Hematopoietic multipotent progenitor cell treated with erythropoietin and hydrocortisone succinate and interleukin-3 and kit ligand, for 6 days (in vitro differentiated cells): ENCODE measurements at places on chromosomes 11 and 22.
A peak's percentile ranks its signal among the peaks of the same experiment; 100 is the strongest.

- DNase-seq, result no peak
These were observed 3.3 kb upstream of the IRF7 start for GRCh38 chr11:618856-619627.

DNA sequence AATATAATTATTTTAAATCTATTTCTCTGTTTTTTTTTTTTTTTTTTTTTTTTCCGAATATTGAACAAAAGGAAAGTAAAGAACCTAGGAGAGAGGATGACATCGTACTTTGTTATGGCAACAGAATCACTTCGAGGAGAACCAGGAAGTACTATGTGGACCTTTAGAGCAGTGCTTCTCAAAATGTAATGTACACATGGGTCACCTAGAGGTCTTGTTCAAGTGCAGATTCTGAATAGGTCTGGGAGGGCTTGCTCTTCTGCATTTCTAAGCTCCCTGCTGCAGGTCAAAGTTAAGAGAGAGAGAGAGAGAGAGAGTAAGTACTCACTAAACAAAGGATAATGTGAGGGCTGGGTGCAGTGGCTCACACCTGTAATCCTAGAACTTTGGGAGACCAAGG, 419.5 kb upstream of the TENM4 start:
- DNase-seq, result no peak

DNA sequence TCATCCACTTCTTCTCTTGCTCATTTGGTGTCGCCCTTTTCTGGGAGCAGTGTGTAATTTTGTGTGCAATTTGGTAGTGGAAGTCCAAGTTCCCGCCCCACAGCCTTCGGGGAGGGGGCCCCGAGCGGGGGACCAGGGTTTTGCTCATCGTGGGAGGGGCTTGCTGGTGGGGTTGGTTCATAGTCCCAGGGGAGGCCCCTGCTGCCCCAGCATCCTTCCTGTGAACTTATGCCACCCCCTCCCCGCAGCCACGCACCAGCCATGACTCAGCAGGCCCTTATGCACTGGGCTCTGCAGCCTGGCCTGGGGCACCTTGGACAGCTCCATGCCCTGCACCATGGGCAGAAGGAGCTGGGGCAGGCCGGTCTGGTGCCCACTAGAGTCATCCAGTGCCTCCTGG, 1183.6 kb downstream of the BRD1 start:
- DNase-seq, result peak; percentile 28

- DNase-seq, result no peak
These were observed 299.3 kb downstream of the BRD1 start for GRCh38 chr22:49528420-49528720.

- DNase-seq, result no peak
These were observed 93.5 kb upstream of the ANO1 start for GRCh38 chr11:69984457-69985261.

GRCh38 chr11:20310596-20311394, 52.7 kb upstream of the HTATIP2 start:
- no peak for DNase-seq

GRCh38 chr11:27456140-27456794, 16.3 kb downstream of the LGR4 start:
- no peak for DNase-seq

DNA sequence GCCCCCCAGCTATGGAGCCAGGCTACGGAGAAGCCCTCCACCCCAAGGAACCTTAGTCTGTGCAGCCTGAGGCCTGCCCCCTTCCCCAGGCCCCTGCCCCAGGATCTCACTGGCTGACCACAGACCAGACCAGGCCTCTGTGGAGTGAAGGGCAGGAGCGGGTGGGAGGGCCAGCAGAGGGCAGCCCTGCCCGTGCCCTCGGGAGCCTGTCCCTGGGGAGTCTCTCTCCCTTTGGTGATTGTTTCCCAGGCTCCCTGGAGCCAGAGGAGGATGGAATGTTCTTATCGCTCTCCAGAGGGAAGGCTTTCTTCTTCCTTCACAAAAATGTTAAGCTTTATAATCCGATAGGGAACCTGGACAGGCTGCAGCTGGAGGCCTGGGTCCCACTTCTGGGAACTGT, 455.3 kb downstream of the SOX6 start:
- DNase-seq, result no peak

DNA sequence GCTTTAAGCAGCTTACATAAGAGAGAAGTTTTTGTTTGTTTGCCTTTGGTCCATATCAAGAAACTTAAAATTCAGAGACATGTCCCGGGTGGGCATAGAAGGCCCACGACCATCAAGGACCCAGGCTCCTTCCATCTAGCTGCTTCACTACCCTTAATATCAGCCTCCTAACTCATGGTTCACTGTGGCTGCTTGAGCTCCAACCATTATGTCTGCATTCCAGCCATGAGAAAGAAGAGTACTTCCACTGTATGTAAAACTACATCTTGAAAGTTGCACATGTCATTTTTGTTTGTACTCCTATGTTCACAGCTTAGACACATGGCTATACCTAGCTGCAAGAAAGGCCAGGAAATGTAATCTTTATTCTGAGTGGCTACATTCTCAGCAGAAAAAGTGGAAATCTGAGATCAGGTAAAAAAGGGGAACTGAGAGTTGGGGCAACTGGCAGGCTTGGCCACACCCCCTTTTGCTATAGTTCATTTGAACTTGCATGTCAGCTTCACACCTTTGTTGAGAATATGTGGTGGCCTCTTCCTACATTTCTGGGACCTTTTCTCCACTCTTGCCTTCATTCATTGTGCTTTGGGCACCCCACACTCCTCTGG, 81.3 kb upstream of the TP53I11 start:
- DNase-seq, result peak; percentile 27

- no peak for DNase-seq
These were observed 747.0 kb downstream of the BRD1 start for GRCh38 chr22:49080631-49081030.

DNA sequence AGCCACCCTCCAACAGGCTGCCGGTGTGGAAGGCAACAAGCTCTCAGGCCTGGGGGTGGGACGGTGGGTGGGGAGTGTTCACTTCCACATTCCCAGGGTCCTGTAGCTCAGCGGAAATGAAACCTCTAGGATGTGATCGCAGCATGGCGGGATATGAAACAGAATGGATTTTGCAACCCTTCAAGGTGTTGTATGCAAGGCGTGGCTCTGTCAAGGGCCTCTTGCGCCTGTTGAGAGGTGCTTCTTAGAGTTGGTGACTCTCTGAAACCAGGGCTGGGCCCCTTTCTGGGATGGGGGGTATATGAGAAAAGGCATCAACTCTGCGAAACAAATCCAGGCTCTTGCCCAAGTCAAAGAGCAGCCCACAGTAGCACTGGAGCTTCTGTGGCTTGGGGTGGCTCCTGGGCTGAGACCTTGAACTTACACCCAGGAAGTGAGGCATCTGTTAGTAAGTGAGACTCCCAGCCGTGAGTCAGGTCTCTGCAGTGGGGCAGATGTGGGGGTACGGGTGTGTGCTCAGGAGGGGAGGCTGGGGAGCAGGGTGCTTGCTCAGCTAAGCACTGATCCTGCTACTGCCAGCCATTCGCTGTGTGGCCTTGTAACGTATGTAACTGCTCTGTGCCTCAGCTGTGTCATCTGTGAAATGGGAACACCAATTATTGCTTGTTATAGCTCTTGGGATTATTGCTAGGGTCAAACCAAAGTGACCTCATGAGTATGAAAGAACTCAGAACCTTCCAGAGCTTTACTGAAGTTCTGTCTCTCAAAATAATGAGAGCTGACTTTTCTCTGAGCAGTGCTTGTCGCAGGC, 28.3 kb downstream of the NECTIN1 start:
- no peak for DNase-seq

DNA sequence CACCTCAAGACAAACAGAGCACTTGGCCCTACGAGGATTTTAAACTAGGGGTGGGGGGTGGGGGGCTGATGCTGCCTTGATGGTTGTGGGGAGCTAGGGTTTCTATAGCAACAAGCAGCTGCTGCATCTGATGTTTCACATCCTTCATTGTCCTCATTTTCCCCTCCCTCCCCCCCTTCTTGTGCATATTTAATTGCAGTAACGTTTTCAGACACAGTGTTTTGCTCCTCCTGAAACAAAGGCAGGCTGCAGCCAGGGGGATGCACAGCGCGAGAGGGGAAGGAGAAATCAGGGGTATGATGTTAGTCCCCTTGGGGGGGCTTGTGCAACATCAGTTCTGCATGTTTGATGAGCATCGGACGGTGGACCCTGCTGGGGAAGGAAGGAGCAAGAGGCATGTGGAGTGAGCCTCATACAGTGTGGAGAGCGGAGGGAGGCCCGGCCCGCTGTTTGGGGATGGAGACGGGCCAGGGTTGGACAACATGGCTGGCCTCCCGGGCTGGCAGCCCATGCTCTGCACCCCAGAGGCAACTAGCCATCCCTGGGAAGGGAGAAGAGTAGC, 208.3 kb downstream of the CEP164 start:
- DNase-seq, result no peak

DNA sequence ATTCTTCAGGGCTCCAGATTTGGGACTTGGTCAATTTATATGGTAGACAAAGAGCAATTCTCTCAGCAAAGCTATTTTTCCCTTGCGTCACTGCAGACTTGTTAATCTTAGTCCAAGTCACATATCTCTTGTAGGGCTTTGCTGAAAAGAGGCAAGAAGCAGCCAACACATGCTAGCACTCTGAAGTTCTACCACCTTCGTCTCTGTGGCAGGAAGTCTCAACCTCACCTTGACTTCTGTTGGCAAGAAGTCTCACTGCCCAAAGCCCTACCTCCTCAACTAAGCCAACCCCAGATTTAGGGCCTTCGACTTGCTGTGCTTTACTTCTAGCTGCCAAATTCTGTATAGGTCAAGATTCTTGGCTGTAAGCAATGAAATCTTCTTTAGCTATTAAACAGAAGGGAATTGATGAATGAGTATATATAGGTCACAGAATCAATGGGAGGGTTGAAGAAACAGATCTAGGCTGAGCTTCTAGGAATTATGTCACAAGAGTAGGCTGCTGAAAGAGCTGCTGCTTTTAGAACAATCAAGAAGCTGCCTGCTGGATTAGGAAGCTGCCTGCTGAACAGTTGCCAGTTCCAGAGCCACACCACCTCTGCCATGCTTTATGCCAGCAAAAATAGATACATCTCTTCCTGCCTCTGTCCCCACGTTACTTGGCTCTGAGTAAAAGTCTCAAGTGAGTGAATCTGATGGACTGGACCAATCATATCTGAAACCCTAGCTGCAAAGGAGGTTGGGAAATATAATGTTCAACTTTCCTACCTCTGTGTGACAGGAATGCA, 17.6 kb upstream of the NCR3LG1 start:
- no peak for DNase-seq

DNA sequence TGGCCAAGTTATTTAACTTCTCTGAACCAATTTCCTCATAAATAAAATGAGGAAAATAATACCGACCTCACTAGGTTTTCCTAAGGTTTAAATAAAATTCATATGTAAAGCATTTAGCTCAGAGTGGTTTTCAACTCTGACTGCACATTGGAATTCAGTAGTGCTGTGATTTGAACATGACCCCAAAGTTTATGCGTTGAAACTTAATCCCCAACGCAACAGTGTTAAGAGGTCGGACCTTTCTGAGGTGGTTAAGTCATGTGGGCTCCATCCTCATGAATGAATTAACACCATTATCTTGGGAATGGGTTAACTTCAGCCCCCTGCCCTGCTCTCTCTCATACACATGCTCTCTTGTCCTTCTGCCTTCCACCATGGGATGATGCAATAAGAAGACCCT, 322.2 kb downstream of the AASDHPPT start:
- no peak for DNase-seq

DNA sequence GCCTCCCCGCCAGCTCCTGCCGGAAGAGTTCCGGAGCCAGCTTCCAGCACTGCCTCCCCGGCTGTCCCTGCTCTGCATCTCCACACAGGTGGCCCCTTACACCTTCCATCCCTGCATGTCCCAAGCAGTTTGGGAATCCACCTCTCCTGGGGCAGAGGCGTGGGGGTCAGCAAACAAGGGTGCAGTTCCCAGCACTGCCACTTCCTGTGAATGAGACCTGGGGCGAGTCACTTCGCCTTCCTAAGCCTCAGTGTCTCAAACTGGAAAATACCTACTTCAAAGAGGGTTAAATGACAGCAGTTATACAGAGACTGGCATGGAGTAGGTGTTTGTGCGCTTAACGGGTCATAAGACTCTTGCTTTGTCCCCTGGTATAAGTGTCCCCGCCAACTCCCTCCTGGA, 5.2 kb downstream of the CYTH4 start:
- DNase-seq, result no peak

- DNase-seq, result no peak
These were observed 3.9 kb upstream of the RAB38 start for GRCh38 chr11:88179141-88179540.

DNA sequence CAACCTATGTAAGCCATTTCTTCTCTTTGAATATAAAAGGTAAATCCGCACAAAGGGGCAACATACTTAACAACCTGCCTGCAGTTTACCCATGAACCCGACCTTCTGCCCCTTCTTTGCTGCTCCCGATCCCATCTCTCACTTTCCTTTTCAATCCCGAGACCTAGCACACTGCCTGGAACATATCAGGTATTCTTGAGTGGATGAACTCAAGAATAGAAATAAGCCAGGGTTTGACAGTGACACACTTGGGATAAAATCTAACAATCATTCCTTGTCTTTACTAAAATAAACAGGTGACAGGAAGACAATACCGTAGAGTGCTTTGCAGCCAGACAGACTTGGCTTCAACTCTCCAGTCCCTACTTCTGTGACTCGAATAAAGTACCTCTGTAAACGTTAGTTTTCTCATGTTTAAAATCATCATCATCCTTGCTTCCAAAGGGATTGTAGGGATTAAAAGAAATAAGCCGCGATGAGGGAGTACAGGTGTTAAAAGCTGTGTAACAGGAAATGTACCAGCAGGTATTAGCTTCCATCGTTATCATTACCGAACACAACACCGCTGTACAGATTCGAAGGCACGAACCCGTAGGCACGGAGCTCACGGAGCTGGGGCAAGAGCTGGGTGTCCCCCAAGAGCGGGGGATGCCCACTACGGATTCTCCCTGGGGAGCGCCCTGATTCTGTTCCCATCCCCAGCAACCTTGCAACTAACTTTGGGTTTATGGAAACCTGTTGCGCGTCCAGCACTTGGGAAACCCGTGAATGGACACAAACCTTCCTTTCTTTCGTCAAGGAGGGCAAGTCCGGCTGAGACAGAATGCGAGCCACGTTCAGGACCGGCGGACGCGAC, 720 bp downstream of the UFD1 start:
- peak; percentile 43 for DNase-seq

DNA sequence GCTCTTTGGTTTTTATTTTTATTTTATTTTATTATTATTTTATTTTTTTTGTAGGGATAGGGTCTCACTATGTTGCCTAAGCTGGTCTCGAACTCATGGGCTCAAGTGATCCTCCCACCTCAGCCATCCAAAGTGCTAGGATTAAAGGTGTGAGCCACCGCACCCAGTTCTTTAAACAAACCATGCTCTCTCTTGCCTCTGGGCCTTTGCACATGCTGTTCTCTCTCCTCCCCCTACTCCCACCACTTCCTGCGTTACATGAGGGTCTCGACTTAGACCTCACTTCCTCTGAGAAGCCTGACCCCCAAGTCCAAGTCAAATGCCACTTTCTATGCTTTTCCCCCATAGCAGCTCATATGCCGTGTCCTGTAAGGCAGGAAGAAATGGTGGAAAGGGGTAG, 15.2 kb upstream of the TCF20 start:
- no peak for DNase-seq
